Activated naive CD4-positive, alpha-beta T cell treated with anti-CD3 and anti-CD28 coated beads, Interleukin-2, amount 10 ng/mL, durations not matched to agents 5 hours and 36 hours (primary cell): ENCODE measurements at places on chromosomes 12 and 14. TPM values are rescaled to one million over a fixed set of nuclear protein-coding genes. Genes with fewer than 3 reads are reported as not detected.

CIDEB gene
- total RNA-seq, result 30.2 TPM

CLEC1B gene
- total RNA-seq, result not detected

C12orf42 gene
- total RNA-seq, result 1.3 TPM

TAS2R13 gene
- total RNA-seq, result 0.48 TPM

KRT71 gene
- total RNA-seq, result not detected

PAWR gene
- total RNA-seq, result 6.4 TPM
